ENCODE measurements at places on chromosomes 12 and 14.

- no peaks in the 10 kb centered on the region for H3K36me3 ChIP-seq
- no peak overlapping the region for H3K27ac ChIP-seq
- no peak overlapping the region for H3K4me3 ChIP-seq
- DNase-seq: no peak
- no peaks in the 10 kb centered on the region for H3K27me3 ChIP-seq
These were observed 153.2 kb downstream of the CCER1 start for GRCh38 chr12:90801776-90802175.

- peaks cover 2% of the 10 kb centered on the region for H3K36me3 ChIP-seq
- DNase-seq: no peak
- H3K27me3 ChIP-seq: no peaks in the 10 kb centered on the region
- no peak overlapping the region for H3K27ac ChIP-seq
These were observed 59.9 kb downstream of the SETD3 start for GRCh38 chr14:99420711-99421110.

DNA sequence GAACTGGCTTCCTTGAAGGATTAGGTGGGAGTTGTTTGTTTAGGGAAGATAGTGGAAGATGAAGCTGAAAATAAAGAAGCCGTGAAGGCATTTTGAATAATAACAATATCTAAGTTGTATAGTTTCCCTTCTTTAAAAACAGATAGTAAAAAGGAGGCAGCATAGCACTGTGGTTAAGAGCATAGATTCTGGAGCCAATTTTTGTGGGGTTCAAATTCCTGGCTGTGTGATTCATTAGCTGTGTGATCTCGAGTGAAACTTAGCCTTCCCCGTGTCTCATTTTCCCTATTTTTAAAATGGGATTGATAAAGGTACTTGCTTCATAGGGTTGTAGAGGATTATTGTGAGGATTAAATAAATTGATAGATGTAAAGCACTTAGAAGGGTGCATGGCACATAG is 104.5 kb downstream of the MYRFL start:
- H3K4me1 ChIP-seq: no peaks in the 10 kb centered on the region
- no peak overlapping the region for H3K27ac ChIP-seq
- H3K36me3 ChIP-seq: no peaks in the 10 kb centered on the region
- H3K27me3 ChIP-seq: peaks cover 4% of the 10 kb centered on the region
- H3K4me3 ChIP-seq: no peak overlapping the region
- no peak for DNase-seq

DNA sequence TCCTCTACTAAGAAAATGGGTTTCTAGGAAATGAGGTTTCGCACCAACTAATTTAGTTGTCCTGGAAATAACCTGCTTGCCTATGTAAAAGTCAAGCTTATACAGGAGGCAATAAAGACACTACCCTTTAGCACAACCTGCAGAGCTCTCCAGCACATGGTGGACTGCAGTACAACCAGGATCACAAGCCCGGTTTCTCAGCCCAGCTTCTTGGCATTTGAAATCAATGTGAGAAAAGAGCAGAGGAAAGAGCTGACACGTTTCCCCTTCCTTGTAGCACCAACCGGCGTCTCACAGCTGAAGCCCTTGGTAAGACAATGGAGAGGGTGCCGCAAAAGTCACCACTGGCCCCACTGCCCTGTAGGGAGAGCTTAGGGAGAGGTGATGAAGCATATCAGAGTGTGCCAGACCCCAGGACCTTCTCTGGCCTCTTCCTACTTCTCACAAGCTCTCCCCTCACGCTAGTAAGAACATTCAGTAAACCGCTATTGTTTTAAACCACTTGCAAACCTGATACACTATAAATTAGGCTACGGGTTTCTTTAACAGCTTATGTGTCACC is 8.6 kb downstream of the SPTLC2 start:
- H3K4me3 ChIP-seq: peak overlapping the region; percentile 78
- peaks cover 55% of the 10 kb centered on the region for H3K4me1 ChIP-seq
- no peaks in the 10 kb centered on the region for H3K27me3 ChIP-seq
- no peaks in the 10 kb centered on the region for H3K36me3 ChIP-seq

- peaks cover 72% of the 10 kb centered on the region for H3K4me1 ChIP-seq
- no peaks in the 10 kb centered on the region for H3K27me3 ChIP-seq
- peak overlapping the region; percentile 96 for H3K4me3 ChIP-seq
These were observed 3.4 kb downstream of the PTPN6 start for GRCh38 chr12:6954316-6955107.

DNA sequence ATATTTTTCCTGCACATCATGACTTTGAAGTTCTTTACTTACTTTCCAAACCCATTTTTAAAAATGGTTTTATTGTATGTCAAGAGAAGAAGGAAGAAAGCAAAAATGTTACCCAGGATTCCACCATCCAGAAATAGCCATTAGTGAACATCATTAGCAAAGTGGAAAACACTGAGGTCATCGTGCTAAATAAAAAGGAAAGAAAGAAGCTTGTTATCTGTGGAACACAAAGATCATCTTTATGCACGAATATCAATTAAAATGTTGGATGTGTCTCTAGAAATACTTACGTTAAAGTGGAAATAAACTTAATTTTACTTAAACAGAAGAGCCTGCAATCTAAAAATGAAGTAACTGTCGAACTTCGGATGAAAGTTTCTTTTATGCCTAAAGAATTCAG is 27.3 kb downstream of the SFSWAP start:
- no peaks in the 10 kb centered on the region for H3K27me3 ChIP-seq
- H3K4me3 ChIP-seq: no peak overlapping the region
- no peak overlapping the region for H3K27ac ChIP-seq
- no peak for DNase-seq

GRCh38 chr12:79934281-79935020 is 446 bp downstream of the PPP1R12A start:
- peak; percentile 83 for DNase-seq
- H3K27me3 ChIP-seq: no peaks in the 10 kb centered on the region
- H3K36me3 ChIP-seq: peaks cover 5% of the 10 kb centered on the region
- peaks cover 35% of the 10 kb centered on the region for H3K4me1 ChIP-seq
